NCI-H1417 (cell line): ENCODE measurements at places on chromosomes 16 and 17.
A peak's percentile ranks its signal among the peaks of the same experiment; 100 is the strongest.

DNA sequence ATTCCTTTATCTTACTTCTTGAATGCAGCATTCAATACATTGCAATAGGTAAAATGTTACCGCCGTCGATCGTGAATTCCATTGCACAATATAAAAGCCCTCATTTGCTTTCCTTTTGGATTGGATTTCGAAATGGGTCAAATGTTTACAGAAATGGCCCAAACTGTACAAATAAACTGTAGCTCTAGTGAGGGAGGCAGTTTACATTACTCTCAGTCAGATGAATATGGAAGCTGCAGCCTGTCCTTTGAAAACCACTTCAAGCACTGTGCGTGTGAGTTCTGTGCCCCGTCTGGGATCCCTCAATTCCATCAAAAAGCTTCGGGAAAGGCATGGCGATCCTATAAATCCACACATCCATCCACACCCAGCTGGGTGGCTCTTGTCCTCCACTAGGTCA is 258.6 kb upstream of the FOXF1 start:
- DNase-seq: no peak

DNA sequence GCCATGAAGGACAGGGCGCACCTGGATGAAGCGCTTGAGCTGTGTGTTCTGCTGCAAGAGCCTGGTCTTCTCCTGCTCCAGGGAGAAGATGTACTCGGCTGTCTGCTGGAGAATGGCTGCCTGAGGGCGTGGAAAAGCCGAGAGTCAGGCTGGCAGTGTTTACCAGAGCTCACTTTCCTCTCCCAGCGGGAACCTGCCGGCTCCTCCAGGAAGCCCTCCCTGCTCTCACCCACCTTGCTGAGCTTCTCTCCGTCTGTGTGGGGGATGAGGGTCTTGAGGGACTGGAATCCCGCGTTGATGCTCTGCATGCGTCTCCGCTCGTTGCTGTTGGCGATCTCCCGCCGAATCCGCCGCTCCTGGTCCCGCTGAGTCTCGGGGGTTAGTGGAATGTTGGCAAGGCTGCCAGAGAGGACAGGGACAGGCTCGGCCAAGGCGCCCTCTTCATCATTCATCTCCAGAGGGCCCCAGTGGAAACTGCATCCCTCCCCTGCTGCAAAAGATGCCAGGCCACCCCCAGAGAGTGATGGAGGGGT is 10.5 kb downstream of the TFAP4 start:
- no peak for DNase-seq

GRCh38 chr16:6932871-6933385 is 399.7 kb upstream of the RBFOX1 start:
- no peak for DNase-seq

DNA sequence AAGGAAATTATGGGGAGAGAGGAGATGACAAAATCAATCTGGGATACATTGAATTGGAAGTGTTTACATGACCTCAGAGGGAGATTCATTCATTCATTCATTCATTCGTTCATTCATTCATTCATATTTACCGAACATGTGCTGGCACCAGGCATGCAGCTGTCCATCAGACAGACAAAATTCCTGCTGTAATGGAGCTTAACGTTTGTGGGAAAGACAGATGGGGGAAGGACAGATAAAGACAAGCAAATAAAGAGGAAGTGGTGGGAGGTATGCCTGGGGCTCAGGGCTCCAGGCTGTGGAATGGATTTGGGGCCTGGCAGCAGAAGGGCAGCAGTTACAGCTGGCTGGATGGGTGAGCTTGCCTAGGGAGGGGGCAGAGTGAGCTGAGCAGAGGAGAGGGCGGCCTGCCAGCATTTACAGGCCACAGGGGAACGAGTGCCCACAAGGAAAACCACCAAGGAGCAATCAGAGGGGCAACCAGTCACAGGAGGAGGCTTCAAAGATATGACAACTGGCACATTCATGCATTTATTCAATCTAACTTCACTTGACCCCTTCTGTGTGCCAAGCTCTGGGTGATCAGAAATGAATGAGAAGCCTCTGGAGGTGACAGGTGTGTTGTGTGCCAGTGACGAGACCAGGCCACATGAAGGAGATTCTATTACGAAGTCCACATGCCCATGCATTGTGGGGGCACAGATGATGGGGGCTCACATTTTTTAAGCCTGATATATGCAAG is 48.5 kb downstream of the ARHGAP27 start:
- no peak for DNase-seq

DNA sequence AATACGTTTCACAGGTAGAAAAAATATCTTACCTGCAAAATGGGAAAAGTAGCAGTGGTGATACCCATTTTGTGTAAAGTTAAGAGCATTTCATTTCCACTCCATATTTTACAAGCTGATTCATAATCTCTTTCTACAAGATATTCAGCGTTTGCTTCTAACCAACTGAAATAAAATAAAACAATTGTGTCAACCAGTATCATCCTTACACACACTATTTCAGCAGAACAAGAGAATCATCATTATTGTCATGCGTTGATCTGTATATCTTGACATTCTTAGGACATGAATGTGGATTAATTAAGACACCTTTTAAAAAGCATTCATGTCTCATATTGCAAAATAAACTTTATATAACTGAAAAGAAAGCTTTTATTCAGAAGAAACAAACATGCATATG is 69.8 kb downstream of the BRIP1 start:
- no peak for DNase-seq

DNA sequence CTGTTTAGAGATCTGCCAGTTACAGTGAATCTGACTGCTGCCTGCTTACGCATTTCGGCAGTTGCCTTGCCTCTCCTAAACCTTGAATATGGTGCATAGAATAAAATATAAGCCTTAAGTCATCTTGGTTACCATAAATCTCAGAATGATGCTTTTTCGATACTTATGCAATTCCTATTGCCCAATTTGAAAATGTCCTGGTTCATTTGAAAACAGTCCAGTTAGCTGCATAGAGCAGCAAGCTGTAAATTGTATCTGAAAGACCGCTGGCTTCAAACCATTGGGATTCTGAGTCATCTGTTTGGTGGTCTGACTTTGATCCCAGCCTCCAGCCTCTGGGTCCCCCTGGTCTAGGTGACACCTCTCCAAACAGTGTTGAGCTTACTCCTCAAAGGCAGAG is 2.7 kb upstream of the PRKCA start:
- DNase-seq: no peak

DNA sequence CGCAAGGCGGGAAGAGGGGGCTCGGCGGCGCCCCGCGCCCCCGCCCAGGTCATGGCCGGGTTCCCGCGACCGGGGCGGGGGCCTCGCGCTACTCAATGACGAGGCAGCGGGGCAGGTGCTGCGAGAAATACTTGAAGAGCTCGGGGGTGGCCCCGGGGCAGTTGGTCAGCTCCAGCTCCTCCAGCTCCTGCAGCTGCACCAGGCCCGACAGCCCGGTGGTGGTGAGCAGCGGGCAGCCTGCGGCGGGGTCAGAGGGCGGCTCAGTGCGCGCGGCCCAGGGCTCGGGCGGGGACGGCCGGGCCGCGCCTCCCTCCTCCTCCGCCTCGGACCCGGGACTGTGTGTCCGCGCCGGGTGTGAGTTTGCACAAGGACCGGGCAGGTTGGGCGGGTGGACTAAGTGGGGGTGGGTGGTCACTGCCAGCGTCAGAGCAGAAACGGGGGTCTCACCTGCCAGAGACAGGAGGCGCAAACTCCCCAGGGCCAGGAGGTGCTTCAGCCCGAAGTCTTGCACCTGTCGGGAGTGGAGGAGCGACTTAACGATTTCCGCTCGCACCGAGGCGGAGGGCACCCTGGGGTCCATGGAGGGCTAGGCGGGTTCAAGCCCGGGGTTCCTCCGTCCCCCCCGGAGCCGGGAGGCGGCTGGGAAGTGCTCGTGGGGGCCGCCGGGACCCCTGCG is 4.1 kb upstream of the WDR24 start:
- DNase-seq: peak; percentile 59

DNA sequence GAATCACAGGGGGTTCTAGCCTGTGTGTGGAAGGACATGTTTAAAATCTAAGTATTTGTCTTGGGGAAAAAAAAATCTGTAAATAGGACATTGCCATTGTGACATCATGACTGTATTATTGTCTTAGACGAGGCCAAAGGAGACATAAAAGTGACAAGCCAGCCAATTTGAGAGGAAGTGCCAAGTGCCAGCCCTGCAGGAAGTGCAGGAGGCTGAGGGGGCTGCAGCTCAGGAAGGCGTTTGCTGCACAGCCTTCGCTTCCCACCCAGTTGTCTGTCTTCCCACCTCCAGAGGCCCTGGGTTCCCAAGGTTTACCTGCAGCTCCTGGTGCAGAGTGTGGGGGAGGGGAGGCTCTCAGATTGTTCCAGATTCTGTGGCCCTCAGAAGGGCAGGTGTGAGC is 1.3 kb downstream of the ADCY7 start:
- no peak for DNase-seq

- no peak for DNase-seq
Observed at GRCh38 chr17:65723431-65724151, 162.1 kb upstream of the AXIN2 start.

DNA sequence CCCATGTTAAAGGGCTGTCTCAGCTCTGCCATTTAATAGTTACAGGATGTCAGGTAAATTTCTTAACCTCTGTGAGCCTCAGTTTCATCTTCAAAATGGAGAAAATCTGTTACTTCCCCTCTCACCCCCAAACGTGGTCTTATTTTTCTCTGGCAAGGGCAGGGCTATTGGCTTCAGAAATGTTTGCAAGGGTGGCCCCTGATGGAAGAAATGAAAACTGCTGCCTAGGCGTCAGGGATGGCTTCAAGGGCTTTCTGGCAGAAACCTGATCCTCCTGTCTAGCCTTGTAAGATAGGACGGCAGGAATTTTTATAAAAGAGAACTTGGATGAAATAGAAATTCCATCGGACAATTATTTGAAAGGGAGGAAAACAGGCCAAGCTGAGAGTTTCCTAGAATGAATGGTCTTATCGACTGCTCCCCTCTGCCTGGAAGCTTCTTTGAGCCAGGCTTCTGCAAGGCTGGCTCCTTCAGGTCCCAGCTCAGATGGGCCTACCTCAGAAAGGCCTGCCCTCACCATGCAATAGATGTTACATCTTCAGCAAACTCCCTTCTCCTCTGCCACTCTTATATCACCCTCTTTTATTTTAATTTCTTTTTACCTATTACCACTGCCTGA is 43.0 kb upstream of the TANGO6 start:
- DNase-seq: peak; percentile 38

DNA sequence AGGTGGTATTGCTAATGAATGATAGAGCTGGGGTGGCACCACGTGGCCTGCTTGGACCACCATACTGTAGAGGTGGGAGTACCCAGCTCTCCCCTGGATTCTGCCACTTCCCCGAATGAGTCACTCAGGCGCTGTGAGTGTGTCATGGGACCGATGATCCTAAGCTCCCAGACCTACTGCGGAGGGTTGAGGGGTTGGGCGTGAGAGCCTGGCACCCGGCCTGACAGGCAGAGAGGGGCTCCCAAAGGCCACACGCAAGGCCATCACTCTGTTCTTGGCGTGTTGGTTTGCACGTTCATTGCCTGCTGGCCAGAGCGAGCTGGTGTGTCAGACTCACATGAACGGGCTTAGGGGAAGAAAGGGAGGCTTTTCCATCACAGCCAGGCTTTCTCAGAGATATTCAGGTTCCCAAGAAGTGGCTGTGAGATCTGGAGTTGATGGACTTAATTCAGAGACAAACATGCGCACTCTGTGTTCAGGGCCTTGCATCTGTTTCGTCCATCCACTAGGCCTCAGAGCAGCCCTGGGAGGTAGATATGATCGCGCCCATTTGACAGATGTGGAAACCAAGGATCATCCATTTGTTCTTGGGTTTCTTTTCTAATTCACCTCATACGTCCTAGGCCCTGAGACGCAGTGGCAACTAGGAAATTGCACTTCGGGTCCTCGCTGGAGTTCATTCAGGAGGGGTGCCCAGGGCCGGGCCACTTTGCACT is 41.4 kb downstream of the CMIP start:
- no peak for DNase-seq

- DNase-seq: no peak
Observed at GRCh38 chr16:24049113-24049512, 207.0 kb upstream of the CACNG3 start.

- DNase-seq: peak; percentile 36
Observed at GRCh38 chr16:77353587-77354263, 81.1 kb downstream of the ADAMTS18 start.

GRCh38 chr17:4375039-4375748 is 8.7 kb upstream of the UBE2G1 start:
- DNase-seq: no peak

GRCh38 chr16:49524216-49524946 is 150.8 kb downstream of the C16orf78 start:
- DNase-seq: no peak

- DNase-seq: no peak
Observed at GRCh38 chr16:85659336-85659735, 29.4 kb downstream of the GINS2 start.

GRCh38 chr16:50045412-50045811 is 20.4 kb upstream of the HEATR3 start:
- DNase-seq: no peak

- DNase-seq: no peak
Observed at GRCh38 chr17:42187833-42188232, 2.6 kb upstream of the HCRT start.

DNA sequence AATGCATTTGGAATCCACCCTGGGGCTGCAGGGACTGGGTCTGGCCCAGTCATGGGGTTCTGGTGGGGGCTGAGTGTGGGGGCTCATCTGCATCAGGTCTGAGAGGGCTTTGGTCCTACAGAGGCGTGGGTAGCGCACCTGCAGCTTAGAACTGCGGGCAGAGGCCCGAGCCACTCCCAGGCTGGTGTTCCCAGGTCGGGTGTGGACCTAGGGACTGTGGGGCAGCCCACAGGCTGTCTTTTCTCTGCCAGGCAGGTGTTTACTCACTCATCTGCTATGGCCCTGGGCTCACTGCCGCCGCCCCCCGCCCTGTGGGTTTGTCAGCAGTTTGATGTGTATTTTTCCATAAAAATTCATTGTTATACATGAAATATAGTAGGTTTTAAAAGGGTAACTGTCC is 27.0 kb upstream of the DOC2B start:
- DNase-seq: no peak

GRCh38 chr16:16196099-16196498 is 27.2 kb downstream of the ABCC6 start:
- DNase-seq: no peak

DNA sequence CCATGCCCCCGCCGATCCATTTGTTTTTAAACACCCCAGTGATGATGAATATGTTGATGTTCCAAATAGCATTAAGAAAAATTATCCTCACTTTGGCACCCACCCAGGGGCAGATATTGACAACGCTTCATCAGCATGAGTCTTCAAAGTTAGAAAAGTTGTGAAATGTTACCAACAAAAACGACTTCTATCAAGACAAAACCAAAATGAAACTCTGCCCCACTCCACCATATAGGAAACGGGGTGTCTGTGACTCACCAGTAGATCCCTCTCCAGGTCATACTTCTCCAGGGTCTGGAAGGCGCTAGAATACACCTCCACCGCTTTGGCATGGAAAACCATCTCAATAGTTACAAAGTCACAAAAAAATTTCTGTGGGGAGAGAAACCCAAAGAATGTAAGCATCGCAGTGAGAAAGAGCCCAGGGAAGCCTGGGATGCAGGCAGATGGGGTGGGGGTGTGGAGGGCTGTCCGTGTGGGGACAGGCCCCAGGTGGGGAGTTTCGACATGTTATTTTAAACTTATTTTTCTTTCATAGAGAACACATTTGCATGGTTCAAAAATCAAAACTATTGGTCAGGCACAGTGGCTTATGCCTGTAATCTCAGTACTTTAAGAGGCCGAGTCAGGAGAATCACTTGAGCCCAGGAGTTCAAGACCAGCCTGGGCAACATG is 10.2 kb downstream of the CIBAR2 start:
- DNase-seq: no peak

GRCh38 chr16:24349320-24349719 is 93.2 kb downstream of the CACNG3 start:
- DNase-seq: no peak
